NCI-H1048 (cell line): ENCODE measurements at places on chromosomes 7 and 10.

DNA sequence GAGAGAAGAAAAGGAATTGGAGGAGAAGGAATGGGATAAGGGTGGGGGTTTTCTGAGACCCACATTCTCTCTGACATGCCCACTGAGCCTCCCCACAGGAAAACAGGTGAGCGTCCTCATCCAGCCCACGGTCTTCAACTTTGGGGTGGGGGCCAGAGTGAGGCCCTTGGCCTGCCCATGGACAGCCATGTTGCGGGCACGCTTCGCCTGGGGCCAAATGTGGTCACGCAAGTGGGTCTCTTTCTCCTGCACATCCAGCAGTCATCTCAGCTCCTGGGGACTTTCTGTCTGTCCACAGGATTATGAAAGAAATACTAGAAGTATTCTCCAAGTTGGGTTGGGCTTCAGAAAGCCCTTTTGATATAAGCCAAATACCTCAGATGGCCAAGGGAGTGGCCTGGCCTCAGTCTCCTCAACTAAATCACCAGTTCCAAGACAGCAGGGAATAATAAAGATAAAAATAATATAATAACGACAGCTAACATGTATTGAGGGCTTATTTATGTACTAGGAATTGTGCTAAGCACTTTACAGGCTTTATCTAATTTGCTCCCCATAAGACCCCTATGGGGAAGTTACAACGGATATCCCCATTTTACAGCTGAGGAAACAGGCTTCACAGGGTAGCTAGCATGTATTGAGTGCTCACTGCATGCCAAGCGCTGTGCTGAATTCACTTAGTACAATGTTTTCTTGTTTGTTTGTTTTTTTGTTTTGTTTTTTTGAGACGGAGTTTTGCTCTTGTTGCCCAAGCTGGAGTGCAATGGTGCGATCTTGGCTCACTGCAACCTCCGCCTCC lies 57.2 kb upstream of the LBX1 start:
- no peak for DNase-seq

GRCh38 chr7:105256761-105257231 lies 131.9 kb downstream of the SRPK2 start:
- DNase-seq: no peak

DNA sequence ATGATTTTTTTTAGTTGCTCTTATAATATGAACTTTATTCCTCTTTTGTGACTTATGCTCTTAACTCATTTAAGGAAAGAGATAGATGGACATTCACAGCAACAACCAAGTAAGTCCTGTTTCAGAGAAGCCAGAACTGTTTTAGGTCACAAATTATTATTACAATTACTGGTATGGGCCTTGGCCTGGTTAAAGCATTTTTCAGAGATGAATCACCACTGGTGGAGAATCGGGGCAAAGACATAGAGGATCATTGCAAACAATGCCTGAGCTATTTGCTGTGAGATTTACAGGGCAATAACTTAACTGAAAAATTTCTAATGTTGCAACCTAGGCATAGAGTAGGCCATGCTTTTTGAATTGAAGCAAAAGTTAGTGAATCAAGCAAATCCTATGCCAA lies 138.0 kb upstream of the YAE1 start:
- no peak for DNase-seq

DNA sequence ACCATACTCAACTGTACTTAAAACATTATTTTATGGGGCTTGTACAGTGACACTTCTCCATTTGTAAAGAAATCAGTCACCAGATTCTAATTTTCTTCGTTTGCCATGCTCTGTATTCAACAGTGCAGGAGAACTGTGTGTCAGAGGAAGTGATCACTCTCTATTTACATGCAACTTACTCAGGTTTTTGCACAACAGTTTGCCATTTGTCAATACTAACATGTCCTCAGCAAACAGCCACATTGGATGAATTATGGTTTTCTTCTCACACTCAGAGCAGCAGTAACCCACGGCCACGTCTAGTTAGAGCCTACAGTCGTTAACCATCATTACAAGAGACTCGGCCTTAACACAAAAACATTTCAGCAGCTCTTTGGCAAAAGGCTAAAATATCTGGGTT lies 69.2 kb upstream of the SP4 start:
- no peak for DNase-seq

GRCh38 chr7:27746486-27746885 lies 6.5 kb downstream of the TAX1BP1 start:
- DNase-seq: no peak

DNA sequence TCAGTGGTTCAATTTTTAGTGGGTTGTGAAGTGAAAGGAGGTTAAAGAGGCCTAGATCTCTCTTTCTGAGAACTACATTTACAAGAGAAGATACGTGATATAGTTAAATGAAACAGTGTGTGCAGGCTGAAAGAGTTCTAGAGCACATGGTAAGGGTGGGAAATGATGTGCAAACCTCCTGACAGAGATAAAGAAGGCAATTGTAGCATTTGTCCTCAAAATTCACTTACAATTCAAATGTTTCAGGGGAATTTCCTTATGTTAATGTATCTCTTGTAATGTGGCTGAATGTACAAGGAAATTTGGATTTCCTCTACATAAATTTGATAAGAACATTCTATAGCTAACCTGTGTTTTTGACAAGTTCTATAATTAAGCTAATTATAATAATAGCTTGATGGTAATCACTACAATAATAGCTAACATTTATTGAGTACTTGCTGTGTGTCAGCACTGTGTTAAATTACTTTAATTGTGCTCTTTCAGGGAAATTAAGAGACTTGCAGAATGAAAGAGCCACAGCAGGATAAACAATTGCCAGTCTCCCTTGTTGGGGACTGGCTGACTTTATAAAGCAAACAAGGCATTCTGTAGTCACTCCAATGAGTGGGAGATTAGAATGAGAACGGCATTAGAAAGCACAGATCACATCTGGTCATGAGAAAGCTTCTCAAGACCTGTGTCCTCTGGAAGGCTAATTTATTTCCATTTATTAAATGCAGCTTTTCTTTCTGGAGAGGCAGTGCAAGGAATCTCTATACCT lies 139.7 kb upstream of the TMEM72 start:
- no peak for DNase-seq

GRCh38 chr10:59079386-59080226 lies 96.8 kb upstream of the PHYHIPL start:
- no peak for DNase-seq

DNA sequence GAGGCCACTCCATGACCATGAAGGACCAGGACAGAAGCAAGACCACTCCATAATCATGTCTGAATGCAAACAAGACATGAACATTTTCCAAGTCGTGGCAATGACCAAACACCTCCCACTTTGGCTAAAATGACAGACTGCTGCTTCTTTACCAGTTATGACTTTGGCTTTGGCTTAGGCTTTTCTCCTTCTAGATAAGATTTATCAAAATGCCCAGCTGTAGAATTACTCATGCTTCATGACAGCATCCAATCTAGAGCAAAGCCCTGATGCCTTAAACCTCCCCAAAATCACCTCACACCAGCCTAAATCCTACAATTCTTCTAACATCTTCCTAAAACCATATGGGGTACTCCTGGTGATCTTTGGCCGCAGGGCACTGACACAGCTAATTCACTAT lies 102.1 kb downstream of the VPS41 start:
- no peak for DNase-seq
